ENCODE measurements at places on chromosomes 5 and 9.

DNA sequence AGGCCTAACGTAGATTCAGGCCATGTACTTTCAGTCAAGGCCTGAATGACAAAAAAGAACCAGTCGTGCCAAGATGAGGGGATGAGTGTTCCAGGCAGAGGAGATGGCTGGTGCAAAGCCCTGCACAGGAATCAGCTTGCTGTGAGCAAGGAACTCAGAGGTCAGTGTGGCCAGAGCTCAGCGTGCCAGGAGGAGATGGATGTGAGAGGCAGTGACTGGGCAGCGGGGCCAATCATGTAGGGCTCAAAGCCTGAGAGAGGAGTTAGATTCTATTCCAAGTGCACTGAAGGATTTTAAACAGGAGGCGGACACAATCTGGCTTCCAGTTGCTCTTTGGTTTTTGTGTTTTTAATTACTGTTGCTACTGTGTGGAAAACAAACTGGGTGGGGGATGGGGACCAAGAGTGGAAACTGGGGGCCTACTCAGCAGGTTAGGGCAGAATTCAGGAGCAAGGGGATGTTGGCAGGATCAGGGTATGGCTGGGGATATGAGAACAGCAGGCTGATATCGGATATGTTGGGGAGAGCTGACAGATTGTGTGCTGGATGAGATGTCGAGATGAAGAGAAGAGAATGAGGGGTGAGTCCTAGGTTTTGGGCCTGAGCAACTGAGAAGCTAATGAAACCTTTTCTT lies 64.3 kb downstream of the ANGPTL2 start:
- DNase-seq = no peak

- DNase-seq = no peak
Measured at GRCh38 chr5:163789870-163790269, 284.5 kb downstream of the MAT2B start.

DNA sequence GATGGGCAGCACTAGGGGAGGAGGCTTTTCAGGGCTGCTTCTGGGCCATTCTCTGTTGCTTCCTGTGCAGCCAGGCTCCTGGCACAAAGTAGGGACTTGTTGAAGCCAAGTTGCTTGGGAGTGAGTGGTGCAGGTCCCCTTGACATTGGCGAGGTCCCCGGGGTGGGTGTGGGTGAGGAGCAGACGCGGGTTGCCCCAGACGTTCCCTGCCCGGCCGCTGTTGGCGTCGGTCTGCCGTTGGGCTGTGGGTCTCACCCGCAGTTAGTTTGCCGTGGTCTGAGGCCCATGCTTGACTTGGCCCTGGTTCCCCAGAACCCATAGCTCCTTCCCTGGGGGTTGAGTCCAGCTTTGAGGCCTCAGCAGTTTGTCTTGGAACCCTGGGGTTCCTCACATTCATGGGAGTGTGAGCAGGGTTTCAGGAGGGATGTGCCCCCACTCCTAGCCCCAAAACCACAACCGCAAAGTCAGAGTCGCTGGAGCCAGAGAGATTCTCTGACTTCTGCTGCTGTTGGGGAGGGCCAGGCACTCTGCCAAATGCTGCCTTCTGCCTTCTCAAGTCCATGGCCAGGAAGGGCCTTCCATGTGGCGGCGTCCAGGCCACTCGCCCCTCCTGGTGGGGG lies 77.5 kb downstream of the RXRA start:
- DNase-seq = no peak

DNA sequence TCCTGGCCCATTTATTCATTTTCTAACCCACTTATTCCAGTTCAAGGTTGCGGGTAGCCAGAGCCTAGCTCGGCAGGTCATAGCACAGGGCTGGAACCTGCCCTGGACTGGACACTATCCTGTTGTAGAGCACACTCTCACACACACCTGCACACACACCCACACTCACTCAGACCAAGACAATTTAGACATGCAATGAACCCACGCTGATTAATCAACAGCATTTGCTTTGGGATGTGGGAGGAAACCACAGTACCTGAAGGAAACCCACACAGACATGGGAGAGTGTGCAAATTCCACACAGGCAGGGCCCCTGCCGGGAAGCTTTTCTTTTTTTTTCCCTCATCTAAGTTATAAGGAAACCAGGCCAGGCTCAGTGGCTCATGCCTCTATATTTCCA lies 34.8 kb upstream of the MELK start:
- DNase-seq = no peak

- no peak for DNase-seq
Measured at GRCh38 chr9:100720922-100721321, 143.0 kb downstream of the CAVIN4 start.

- no peak for DNase-seq
Measured at GRCh38 chr9:6575324-6576034, 70.0 kb downstream of the GLDC start.

DNA sequence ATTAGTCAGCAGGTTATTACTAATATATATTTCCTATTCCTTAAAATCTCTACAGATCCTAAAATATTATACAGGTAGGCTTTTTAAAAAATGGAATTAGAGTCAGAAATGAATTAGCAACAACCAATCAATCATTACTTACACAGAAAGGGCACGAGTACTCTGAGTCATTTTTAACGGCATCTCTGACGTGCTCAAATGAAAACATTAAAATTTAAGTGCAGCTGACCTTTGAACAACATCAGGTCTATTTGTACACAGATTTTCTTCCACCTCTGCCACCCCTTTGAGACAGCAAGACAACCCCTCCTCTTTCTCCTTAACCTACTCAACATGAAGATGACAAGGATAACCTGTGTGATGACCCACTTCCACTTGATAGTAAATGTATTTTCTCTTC lies 19.1 kb downstream of the AUH start:
- DNase-seq = no peak

DNA sequence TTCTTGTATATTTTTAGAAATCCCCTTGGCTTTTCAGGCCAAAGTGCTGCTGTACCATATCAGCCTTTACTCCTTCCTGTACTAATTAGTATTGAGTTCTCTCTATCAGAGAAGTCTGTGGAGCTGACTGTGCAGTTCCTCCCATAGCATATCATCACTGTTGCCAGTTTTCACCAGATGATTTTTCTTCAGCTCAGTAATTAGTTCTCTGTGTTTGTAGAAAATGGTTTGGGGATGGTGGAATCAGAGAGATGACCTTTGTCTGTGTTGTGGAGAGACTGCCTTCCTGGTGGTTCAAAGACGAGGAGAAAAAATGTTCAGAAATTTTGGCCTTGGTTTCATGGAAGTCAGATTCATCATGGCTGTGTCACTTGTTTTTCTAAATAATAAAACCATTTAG lies 227.5 kb upstream of the ACTBL2 start:
- no peak for DNase-seq

DNA sequence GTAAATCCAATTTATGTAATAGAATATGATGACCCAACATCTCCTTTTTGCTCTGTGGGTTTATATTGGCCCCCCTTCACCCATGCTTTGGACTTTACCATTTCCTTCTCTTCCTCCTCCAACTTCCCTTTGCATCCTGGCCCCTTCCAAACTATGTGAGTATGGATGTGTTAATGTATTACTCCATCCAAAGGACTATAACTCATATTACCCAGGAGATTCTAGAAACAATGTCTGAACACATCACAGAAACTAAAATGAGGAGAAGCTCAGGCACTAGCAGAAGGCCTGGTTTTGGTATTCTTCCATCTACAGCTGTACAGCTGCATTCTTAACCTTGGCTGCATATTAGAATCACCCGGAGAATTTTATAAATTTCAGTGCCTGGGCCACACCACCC lies 110.7 kb downstream of the PDE4D start:
- DNase-seq = no peak

GRCh38 chr9:85742597-85742936 lies 813 bp upstream of the AGTPBP1 start:
- no peak for DNase-seq

- no peak for DNase-seq
Measured at GRCh38 chr5:146006470-146007190, 70.3 kb downstream of the SH3RF2 start.

DNA sequence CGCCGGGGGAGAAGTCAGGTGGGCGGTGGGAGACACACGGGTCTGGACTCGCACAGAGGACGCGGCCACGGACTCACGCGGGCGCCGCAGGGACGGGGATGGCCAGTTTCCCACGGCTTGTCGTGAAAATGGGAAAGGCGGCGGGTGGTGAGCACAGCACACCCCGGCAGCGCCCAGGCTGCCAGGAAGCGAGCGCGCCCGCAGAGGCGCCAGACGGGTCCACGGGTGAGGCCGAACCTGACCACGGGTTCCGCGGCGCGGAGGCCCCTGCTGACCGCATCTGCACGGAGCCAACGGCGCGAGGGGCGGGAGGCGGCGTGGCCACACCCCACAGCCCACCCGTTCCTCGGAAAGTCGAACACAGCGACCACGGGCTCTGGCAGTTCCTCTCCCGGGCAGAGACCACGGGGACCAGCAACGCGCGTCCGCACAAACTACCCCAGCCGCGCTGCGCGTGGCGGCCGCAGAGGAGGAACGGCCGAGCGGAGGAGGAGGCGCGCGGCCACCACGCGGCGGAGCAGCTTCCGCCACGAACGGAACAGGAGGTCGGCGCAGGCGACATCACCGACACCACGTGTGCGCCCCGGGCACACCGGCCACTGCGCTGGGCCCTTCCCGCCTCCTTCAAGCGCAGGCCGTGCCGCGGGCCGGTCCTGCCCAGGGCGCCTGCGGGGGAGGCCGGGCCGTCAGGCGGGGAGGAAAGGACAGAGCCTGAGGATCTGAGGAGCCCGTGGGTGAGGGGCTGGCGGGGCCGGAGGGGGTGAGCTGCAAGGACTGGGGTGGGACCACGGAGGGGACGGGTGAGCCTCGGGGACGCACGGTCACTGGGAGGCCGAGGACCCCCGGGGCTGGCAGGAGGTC lies 5.6 kb downstream of the EXD3 start:
- no peak for DNase-seq

- DNase-seq = no peak
Measured at GRCh38 chr9:95574176-95574575, 57.4 kb upstream of the PTCH1 start.

DNA sequence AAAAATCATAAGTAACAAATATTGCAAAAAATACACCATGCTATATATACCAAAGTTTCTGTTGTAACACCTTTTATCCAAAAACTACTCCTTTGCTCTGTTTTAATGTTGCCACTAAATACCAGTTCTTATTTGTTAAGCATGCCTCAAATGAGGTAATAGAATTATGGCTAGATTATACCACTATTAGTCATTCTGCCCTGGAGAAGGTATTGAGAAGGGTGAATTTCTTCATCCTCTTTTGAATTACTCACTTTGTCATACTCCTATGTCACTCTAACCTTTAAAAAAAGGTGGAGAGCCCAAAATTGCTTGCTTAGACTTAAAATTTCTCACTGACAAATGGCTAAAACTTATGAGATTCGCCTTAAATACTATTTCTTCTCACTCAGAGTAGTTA lies 750.9 kb downstream of the MAT2B start:
- DNase-seq = no peak

- no peak for DNase-seq
Measured at GRCh38 chr5:170809551-170809950, 26.0 kb downstream of the GABRP start.

DNA sequence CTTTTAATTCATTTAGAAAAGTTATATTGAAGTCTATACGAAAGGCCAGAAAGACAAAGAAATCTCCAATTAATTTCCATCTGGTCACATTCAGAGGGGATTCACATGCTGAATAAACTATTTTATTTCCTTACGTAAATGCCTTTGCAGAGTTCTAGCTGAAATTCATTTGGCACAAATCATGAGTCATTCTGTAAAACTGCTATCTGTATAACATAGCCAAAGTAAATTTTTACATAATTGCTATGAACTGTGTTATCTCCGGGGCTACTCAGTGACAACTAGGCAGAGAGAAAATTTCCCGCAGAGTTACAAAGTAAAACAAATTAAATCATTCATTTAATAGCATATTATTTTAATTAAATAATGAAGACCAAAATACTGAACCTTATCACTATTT lies 463.2 kb upstream of the ADAMTS16 start:
- DNase-seq = no peak

DNA sequence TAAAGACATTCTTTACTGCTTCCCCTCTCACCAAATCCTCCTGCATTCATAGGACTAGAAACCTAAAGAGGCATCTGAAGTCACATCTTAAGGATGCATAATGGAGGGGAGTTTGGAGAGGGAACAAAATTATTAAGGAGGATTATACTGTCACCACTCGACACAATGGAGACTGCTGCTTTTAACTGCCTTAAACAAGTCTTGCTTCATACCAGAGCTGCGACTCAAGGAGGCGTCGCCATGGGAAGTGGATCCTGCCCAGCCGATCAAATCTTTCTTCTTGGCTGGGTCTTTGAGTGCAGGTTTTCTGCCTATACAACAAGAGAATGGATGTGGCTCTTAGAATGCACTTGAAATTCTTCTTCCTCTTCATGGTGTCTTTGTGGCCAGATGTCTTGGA lies 66.7 kb upstream of the FOXE1 start:
- no peak for DNase-seq

DNA sequence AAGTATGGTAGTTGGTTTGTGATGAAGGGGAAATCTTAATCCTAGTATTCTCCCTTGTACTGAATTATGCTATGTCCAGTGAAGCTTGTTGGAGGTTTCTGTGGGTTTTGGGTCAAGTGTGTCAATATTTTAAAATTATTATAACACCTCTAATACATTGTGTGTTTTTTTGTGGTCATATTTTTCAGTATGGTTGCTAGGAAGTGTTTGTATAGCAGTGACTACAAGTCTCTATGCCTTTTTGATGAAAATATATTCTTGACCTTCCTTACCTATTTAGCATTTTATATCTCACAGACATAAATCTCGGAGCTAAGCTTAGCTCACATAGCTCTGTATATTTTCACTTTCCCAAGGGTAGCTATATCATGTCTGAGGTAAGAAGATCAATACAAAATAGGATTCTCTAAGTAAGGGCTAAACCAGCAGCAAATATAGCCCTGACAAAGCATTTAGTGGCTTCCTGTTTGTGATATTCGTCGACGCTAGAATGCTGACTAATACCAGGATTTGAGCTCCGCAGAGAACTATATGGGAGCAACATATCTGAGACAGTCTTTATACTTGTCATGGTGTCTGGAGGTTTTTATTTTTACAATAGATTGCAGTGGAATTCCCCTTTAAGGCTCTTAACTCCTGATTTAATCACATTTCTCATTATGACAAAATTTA lies 82.3 kb downstream of the MACIR start:
- DNase-seq = no peak

- peak; percentile 62 for DNase-seq
Measured at GRCh38 chr5:138352722-138353559, 456 bp downstream of the KDM3B start.

DNA sequence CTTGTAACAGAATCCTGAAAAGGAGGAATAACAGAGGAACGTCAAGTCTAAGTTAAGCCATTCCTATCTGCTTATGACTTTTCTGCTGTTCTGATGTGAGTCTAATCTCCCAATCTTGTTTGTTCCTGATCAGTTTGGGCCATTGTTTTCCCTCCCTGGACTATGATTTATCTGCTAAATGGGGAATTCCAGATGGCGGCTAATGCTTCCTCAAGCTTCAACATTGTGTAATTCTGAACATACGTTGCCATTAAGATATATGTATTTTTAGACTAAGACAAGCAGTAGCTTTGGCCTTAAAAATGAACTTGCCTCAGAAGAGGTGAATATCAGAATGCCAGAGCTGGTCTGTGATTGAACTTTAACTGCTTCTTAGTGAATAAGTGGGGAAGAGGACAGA lies 142.7 kb downstream of the PRKACG start:
- DNase-seq = no peak
